ENCODE measurements at places on chromosomes 4 and X. TPM values are rescaled to one million over a fixed set of nuclear protein-coding genes. Genes with fewer than 3 reads are reported as not detected.

DNA sequence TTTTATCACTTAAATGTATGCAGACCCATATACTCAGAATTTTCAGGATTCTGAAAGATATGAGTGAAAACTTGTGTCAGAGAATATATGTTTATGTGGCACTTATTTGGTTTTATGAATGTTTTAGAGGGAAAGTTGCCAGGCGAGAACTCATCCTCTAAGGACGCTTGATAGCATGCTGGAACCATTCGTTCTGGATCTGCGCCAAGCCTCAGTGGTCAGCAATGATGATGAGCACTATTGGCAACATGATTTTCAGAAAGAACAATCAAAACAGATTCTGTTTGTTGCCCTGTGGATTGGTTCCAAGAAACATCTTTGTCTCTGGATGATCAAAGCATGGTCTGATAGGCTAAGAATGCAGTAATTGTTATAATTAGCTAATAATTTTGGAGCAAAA is 32.1 kb upstream of the RAPGEF2 start:
- no peak for DNase-seq

MOSPD2 gene
- total RNA-seq = 9.9 TPM

SHROOM4 gene
- total RNA-seq = 4.2 TPM

GRCh38 chrX:119503484-119503861 is 35.2 kb downstream of the SLC25A5 start:
- no peak for DNase-seq

FRMPD3 gene
- total RNA-seq = under 0.01 TPM

NXT2 gene
- 9.0 TPM for total RNA-seq

DNA sequence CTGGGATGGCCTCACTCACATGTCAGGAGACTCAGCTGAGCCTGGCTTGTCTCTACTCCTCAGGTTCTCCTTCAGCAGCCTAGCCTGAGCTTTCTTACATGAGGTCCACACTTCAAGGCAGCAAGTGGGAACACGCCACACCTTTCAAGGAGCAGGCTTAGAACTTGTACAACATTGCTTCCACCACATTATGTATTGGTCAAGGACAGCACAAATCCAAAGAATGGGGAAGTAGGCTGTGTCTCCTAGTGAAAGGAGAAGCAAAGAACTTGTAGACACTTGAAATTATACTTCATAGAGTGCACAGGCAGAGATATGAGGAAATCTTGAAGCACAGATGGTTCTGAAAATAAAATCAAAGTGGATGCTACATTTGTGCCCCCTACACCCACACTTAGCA is 120.9 kb upstream of the NOCT start:
- no peak for DNase-seq

GRCh38 chrX:140983730-140984129 is 18.7 kb upstream of the SPANXB1 start:
- DNase-seq = no peak

DNA sequence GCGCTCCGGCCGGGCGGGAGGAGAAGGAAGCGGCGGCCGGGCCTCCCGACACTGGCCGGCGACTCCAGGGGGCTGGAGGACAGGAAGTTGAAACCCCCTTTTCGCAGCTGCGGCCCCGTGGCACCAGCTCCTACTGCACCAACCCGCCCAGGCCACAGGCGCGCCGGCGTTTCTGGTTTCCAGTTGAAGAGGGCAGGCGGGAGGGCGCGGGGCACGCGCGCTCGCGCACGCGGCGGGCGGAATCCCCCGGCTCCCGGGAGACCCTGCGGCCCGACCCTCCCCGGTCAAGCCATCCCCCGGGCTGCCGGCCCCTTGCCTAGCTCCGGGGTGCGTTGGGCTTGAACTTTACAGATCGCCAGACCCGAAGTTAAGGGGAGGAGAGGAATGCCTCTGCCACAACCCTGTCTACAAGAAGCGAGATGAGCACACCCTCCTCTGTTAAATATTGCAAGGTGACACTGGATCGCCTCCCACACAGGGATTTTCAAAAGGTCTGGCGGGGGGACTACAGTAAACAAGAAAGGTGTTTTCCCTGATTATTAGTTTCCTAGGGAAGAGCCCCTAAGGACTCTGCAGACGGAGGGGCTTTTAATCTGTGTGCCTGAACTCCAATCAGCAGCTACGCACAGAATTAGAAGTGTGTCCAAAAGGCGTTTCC is 1.4 kb downstream of the ELOVL6 start:
- no peak for DNase-seq

ODAM gene
- total RNA-seq = not detected

DNA sequence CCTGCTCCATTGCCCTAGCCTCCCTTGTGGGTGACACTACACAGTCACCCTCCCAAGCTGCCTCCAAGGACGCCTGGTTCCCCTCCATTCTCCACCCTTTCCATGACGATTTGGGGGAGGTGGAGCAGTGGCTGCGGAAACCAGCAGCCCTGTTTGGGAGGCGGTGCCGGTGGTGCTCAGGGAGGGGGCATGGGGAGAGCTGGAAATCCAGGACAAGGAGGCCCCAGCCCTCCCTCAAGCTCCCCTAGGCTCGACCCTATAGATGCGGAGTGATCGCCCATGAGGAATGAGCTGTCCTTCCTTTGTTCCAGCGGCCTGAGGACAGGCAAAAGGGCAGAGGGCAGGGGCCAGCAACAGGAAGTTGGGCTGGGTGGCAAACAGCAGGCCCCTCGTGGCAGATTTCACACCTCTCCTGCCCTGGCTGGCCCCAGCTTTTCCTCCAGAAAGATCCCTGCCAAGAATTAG is 3.6 kb upstream of the RENBP start:
- DNase-seq = no peak

- DNase-seq = no peak
These were observed 1695.2 kb downstream of the STIM2 start for GRCh38 chr4:28555866-28556265.

DNA sequence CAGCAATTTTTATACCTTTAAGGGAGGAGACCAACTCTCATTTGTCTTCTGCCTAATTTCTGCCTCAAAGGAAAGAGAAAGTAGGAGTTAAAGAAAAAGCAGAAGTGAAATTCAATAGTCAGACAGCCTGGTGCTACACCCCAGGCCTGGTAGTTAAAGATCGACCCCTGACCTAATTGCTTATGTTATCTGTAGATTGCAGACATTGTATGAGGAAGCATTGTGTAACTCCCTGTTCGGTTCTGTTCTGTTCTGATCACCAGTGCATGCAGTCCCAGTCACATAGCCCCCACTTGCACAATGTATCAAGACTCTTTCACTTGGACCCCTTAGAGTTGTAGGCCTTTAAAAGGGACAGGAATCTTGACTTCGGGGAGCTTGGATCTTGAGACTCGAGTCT is 335.9 kb upstream of the AR start:
- no peak for DNase-seq

ZNF275 gene
- total RNA-seq = 5.3 TPM

- no peak for DNase-seq
These were observed at the start of gene SETD7 for GRCh38 chr4:139556071-139556723. SETD7 (minus strand) TSS chr4:139556219; CDS start chr4:139556137, 82 bp downstream.

- DNase-seq = no peak
These were observed 67.2 kb upstream of the HOPX start for GRCh38 chr4:56748271-56748670.

DNA sequence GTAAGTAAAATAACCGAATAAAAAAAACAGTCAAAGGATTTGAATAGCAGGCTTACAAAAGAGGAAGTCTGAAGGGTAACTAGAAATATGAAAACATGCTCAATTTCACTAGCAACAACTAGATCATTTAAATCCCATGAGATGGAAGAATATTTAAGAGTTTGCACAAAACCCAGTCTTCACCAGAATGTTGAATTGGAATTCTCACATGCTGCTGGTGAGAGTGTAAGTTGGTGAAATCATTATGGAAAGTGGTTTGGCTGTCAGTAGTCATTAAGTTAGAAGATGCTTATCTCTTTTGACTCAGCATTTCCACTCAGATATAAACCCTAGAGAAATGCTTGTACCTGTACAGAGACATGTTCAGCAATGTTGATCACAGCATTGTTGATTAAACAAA is 110.1 kb downstream of the PGRMC2 start:
- no peak for DNase-seq

GRCh38 chrX:20128670-20129069 is 12.0 kb upstream of the MAP7D2 start:
- no peak for DNase-seq

DACH2 gene
- total RNA-seq = not detected

GRCh38 chr4:169202145-169202699 is 68.5 kb downstream of the SH3RF1 start:
- DNase-seq = no peak

DNA sequence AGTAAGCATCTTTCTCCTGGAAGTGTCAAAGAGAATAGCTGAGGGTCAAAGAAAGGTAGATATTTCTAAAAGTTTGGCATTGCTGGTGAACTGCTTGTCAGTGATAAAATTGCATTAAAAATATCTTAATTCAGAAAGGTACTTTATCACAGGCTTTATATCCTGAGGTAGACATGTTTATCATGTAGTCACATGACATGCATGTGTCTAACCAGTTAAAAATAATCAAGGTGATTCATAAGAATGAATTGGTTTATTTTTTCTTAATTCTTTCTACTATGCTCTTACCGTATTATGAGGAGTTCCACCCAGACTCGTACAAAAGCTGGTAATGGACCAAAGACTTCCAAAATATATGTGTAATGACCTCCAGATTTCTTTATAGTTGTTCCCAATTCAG is 6.1 kb downstream of the SLC7A11 start:
- no peak for DNase-seq

- no peak for DNase-seq
These were observed 22.8 kb upstream of the PPP2R2C start for GRCh38 chr4:6495296-6495590.

ADGRG2 gene
- 0.17 TPM for total RNA-seq

- peak; percentile 29 for DNase-seq
These were observed 38.2 kb downstream of the EDNRA start for GRCh38 chr4:147518846-147519767.

DRD5 gene
- not detected for total RNA-seq

DNA sequence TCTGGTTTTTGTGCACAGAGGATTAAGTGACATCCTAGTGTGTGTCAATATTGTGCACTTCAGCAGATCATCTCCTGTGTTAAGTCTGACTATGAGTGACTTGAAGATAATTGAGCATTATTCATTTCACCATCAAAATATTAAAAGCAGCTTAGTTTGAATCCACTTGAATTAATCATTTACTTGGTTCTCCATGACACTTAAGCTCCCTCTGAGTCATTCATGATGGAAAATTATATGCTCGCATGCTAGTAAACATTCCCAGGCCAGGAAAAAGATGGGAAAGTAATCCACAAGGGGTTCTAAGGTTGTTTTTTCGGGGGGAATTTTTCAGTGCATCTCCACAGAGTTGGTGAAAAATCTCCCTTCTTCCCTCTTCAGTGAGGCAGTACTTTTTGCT is 97.2 kb upstream of the EOLA2 start:
- DNase-seq = no peak

GRCh38 chrX:1323315-1323714 is 13.3 kb upstream of the IL3RA start:
- DNase-seq = no peak
